ENCODE measurements at places on chromosomes 11 and 22.

- DNase-seq, result no peak
Measured at GRCh38 chr11:72864702-72865655, 50.8 kb downstream of the ATG16L2 start.

GRCh38 chr22:40594924-40595323 is 41.6 kb downstream of the MRTFA start:
- no peak for DNase-seq

GRCh38 chr11:61160487-61161189 is 588 bp downstream of the VPS37C start:
- DNase-seq, result peak; percentile 17

- DNase-seq, result no peak
Measured at GRCh38 chr11:58573451-58574104, 2.1 kb downstream of the LPXN start.

DNA sequence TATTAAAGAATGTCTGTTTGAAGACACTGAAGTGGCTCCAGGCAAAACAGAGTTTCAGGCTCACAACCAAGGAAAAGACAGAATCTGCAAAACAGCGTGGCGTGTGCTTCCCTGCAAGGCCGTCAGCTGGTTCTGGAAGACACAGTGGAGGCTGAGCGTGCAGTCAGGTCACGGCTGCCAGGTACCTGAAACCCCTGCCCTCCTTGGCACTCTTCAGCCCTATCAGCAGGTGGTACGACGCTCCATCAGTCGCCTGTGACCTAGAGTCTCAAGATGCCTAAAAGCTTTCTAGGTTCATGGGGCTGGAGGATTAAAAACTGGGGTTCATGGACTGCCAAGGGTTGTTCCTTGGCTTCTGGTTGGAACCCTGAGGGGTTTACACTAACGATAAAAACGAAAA is 65.9 kb downstream of the TRMU start:
- no peak for DNase-seq

DNA sequence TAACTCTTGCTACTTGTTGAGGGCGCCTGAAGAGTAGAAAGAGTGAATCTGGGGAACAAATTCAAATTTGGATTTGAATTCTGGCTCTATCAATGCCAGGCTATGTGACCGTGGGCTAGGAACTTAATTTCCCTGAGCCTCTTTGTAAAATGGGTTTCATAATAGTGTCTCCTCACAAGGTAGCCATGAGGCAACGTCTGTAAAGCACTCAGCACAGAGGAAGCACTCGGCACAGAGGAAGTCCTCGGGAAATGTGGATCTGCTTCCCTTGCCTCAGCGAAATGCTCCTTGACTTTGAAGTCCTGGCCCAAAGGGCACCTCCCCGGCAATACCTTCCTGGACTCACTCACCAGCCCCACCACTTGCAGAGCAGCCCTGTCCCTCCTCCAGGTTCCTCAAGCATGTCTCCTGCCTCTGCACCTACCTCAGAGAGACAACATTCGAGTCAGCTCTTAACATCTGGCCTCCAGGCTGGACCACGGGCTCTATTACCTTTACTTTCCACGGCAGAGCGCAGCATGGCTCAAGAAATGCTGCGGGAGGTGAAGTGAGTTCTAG is 17.7 kb downstream of the CD6 start:
- no peak for DNase-seq

DNA sequence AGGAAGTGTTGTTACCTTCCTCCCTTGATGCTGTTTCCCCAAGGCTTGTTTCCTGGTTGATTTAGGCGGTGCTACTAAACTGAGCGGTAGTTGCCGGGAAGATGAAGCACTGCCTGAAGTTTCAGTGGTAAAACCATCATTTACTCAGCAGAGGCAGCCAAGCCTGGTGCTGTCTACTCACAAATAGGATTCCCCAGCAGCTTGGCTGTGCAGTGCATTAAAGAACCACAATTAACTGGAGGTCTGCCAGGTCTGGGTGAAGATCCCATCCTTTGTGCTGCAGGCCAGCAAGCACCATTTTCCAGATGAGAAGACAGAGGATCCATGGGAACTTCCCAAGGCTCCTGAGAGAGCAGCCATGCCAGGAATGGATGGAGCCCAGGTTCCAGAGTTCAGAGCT is 231.9 kb upstream of the E2F8 start:
- DNase-seq, result no peak

- no peak for DNase-seq
Measured at GRCh38 chr11:132423266-132423665, 1052.9 kb downstream of the NTM start.

- DNase-seq, result no peak
Measured at GRCh38 chr11:27388001-27388400, 25.0 kb upstream of the CCDC34 start.

DNA sequence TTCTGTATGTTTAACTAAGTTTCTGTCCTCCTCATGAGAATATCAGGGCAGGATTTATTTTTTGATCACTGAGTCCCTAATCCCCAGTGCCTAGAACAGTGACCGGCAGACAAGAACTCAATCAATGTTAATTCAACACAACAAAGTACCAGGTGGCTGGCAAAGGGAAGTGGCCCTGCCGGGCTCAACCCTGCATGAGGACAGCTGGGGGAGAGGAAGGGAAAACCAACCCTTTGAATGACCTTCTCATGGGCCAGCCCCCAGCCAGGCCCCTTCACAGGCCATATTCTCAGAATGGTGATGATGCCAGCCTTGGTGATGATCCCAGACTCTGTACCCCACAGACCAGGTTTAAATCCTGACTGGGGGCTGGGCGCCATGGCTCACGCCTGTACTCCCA is 1.4 kb upstream of the MFNG start:
- no peak for DNase-seq

DNA sequence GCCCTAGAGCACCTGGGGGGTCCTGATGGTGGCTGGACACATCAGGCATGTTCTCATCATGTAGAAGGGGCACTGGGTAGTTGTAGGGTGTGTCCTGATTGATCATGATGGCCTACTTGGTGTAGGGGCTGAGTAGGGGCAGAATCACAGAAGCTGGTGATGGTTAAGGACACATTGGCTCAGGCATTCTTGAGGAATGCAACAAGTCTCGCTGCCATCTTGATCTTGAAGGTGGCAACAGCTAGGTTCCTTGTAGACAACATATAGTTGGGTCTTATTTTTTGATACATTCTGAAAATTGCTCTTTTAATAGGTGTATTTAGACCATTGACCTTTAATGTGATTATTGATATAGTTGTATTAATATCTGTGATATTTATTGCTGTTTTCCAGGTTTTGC is 28.1 kb downstream of the PPP6R3 start:
- DNase-seq, result no peak

DNA sequence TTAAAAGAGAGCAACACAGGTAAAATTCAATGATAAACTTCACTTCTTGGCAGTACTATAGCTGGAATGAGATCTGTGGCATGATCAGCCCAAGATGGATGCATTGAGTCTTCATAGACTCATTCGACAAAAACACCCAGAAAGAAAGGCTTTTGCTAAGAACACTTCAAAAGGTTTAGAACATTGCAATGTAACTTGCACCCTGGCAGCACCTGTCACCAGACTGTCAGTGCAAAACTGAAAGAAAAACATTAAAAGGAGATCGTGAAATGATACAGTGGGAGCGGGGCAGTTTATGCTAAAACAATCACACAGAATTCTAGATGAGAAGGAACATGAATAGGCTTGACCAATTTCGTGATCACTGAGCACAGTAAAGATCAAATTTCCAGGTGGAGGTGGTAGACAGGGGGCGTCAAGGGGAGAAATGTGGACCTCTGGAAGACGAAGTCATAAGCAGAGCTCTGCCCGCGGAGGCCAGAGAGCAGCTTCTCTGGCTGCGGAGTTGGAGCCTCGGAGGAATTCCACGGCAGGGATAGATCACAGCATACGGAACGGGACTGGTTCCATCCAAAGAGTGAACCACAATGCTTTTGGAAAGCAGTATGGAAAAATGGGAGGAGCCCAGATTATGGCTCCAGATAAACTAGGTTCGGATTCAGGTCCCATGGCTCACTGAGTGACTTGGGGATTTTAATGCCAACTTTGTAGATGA is 11.9 kb downstream of the VSIG10L2 start:
- DNase-seq, result no peak

DNA sequence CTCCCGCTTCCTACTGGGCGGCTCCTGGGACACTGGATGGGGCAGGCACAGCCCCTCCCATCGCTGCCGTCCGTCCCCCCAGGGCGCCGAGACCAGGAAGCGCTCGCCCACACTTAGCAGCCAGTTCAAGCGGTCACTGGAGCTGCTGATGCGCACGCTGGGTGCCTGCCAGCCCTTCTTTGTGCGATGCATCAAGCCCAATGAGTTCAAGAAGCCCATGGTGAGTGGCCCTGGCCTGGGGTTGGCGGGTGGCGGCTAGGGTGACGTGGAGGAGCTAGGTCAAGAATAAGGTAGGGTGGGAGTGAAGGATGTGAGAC is 44.6 kb downstream of the MYO7A start:
- DNase-seq, result no peak

- no peak for DNase-seq
Measured at GRCh38 chr11:95175818-95176380, 55.1 kb downstream of the SESN3 start.

GRCh38 chr11:18754308-18754707 is 28.3 kb upstream of the IGSF22 start:
- DNase-seq, result no peak

- DNase-seq, result no peak
Measured at GRCh38 chr11:67375320-67376055, 2.1 kb upstream of the CLCF1 start.

DNA sequence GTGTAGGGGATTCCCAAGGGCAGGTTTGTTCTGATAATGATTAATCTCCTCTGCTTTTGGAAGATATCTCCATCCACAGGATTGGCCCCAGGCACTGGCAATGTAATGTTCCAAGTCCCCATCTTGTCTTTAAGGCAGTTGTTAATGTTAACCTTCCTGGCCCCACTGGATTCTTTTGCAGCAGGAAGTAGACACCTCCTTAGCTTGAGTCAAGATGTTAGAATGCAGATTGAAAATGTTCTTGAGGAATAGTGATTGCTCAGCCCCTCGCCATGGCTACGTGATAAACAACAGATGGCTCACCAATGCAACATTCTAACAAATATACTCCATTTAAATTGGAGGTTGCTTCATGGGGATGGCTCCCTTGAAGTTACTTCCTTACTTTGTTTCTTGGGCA is 7.3 kb downstream of the HEPHL1 start:
- no peak for DNase-seq

- DNase-seq, result no peak
Measured at GRCh38 chr11:116035977-116036376, 531.8 kb upstream of the CADM1 start.

- no peak for DNase-seq
Measured at GRCh38 chr11:34351687-34352469, 5.9 kb downstream of the ABTB2 start.

GRCh38 chr11:101915791-101916291 is 481 bp downstream of the ANGPTL5 start:
- DNase-seq, result no peak

DNA sequence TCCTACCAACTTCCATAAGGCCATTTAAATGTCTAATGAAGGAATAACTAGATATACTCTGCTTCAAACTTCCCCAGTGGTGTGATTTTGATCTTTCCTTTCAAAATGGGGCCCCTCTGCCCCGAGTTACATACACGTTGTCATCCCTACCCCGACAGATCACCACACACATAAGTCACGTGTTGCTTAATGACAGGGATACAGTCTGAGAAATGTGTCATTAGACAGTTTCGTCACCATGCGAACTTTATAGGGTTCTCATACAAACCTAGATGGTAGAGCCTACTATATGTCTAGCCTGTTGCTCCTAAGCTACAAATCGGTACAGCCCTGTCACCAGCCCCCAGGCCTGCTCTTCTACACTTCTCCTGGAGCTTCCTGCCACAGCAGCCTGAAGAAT is 49.8 kb upstream of the SCUBE2 start:
- DNase-seq, result no peak

DNA sequence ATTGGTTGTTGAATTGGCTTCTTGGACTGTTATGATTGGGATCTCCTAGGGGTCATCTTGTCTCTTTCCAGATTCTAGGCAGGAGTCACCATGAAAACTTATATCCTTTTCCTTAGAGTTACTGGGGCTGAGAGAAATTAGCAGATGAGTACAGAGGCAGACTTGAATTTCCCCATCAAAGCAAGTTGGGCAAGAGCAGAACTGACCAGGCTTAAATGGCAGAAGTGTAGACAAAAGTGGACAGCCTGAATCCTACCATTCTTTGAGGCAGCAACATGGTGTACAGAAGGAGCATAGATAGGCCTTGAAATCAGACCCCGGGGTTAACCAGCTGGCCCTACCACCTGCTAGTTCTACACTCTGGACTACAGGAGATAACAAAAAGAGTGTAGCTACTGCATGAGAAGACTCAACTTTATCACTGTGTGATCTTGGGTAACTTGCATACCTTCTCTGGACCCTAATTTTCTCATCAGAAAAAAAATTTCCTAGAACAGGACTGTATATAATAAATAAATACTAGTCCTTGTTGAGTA is 427.4 kb upstream of the CADM1 start:
- no peak for DNase-seq

DNA sequence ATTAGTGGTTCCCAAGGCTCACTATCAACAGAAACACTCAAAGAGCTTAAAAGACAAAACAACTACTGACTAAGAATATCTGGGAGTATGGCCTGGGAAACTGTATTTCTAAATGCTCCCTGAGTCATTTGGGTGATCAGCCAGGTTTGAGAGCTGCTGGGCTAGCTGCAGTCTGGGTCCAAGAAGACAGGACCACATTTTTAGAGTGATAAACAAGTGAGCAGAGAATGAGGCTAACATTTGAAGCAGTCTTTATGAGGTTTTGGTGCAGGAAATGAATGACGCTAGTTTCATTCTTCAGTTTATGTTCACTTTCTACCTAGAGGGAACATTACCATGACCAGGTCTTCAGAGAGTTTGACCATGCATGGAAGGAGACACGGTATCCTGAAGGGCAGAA is 97.7 kb downstream of the TEAD1 start:
- DNase-seq, result no peak

Data from NCI-H2227 treated with DMSO at 0.1 percent for 48 hours (cell line).